Stimulated activated CD4-positive, alpha-beta T cell treated with anti-CD3 and anti-CD28 coated beads, Interleukin-4, amount 100 ng/mL, for 24 hours (primary cell): ENCODE measurements at places on chromosomes 5 and 9.

GRCh38 chr9:131594906-131595665 is 49.8 kb downstream of the PRRT1B start:
- DNase-seq = no peak

- no peak for DNase-seq
Measured at GRCh38 chr5:123751670-123752069, 239.7 kb downstream of the CSNK1G3 start.

- no peak for DNase-seq
Measured at GRCh38 chr5:151184316-151185042, 26.9 kb upstream of the ANXA6 start.

DNA sequence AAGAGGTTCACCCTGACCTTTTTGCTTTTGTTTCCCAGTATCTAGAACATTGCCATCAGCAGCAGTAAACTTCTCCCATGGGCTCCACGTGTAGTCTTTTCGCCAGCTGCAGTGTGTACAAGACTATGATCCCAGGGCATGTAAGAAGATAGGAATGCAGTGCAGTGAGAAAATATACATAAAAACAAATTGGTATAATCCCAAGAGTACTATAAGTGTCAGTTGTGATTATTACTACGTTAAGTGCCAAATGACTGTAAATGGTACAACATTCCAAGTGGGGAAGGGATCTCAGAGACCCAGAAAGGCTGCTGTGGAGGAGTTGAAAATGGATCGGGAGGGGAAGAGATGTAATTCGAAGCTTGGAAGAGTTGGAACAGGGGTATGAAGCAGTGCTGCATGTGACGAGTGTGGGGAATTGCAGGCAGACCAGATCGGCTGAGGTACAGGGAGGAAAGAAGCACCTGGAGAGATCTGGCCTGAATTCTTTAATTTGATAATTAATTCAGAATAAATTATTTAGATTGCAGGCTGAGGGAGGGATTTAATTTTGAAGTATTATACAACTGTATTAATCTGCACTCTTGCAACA is 95.1 kb downstream of the FBXL7 start:
- DNase-seq = no peak

DNA sequence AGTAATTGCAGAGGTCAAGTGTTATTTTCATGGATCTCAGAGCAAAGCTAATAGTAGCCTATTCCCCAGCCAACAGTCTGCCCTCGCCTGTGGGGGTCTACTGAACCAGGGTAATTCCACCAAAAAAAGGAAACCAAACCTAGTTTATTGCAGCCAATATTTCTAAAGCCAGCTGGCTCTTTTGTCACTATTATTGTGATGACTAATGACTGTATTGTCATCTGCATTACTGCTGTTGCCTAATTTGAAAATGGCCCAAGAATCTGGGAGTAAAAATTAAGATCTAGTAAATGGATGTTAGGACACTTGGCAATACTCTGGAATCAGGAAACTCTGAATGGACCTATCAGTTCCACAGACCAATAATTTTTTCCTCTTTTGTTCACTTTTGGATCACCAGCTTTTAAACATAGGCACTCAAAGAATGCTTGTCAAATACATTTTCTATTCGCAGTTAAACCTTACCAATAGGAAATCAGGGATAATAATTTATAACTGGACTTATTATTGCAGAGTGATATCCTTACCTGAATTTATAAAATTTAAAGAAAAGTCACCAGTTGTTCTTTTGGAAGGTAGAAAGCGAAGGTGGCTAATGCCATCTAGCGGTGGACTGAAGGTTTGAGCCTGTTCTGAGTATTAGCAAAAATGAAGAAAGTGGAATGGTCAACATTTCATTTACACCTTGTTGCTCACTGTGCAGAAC is 69.2 kb downstream of the SYK start:
- DNase-seq = peak; percentile 47

GRCh38 chr5:38369692-38370091 is 111.3 kb downstream of the EGFLAM start:
- DNase-seq = no peak

DNA sequence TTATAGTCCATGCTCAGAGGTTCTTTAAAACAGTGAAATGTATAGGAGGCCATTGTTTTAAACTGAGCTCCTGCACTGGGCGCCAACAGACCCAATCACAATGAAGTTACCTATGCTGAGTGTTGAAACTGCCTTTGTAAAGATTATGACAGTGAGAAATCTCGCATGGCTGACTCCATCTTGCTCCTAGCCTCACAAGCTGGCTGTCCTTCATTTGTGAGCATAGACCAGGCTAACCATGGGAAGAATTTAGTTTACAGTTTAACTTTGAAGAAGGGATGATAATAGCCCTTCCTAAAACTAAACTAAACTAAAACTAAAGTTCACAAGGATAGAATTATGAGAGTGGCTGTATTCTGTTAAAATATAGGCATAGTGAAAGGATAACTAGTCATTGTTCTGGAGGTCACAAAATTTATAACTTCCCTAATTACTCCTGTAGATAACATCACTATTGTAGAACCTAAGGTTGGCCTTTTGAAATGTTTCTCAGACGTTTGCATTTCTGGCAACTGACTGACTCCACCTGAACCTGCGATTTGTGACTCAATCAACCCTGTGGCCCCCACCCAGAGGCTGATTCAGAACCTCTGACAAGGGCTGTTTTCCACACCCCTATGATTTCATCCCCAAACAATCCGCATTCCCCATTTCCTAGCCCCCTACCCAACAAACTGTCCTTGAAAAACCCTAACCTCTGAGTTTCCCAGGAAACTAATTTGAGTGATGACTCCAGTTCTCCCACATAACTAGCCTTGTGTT is 59.1 kb downstream of the HMHB1 start:
- DNase-seq = no peak

DNA sequence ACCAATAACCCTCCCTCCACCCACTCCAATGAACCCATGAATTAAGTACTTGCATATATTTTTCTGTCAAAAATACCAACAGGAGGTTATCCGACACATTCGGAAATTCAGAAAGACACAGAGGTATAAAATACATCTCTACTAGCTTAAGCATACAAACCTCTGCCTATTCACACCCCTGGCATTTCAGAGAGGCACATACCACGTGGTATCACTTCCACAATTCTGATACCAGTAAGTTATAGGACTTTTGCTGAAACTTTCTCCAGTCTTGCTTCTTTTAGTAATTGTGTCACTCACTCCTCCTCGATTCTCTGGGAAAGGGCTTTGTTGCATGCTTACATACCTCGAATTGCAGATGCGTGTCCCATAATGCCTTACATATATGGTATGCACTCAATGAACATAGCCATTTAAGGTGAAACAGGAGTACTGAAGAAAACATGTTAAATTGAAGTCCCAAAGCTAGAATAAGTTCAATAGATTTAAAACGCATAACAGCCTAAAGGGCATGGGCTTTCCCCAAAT is 58.1 kb downstream of the TLE1 start:
- DNase-seq = no peak

GRCh38 chr5:91101600-91102379 is 281.3 kb downstream of the ARRDC3 start:
- peak; percentile 60 for DNase-seq

DNA sequence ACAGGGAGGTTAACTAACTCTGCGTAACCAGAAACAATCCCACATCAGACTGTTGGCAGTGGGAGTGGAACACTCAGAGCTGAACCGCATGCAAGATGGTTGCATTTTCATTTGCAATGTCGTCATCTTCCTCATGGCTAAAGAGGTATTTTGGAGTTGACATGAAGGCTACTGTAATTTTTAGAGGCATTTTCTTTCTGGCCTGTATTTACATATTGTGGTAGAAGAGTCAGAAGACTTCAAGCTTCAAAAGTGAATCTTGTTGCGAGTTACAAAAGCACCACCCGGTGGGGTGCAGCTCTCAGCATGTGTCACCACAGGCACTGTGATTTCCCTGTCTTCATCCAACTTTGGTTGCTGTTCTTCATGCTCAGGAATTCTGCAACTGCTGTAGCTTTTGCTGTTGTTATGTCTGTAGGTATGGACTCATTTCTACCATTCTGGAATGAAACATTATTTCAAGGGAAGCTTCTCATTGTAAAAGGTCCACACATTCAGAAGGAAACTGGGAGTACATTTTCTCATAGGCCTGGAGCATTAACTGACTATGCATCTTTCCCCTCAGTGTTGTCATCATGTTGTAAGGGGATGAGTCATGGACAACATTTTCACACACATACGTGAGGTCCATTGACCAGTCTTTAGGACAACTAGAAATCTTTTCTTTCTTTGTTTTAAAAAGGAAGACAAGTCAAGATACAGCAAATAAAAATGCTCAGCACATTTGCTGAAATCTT is 35.4 kb upstream of the GDNF start:
- DNase-seq = no peak

DNA sequence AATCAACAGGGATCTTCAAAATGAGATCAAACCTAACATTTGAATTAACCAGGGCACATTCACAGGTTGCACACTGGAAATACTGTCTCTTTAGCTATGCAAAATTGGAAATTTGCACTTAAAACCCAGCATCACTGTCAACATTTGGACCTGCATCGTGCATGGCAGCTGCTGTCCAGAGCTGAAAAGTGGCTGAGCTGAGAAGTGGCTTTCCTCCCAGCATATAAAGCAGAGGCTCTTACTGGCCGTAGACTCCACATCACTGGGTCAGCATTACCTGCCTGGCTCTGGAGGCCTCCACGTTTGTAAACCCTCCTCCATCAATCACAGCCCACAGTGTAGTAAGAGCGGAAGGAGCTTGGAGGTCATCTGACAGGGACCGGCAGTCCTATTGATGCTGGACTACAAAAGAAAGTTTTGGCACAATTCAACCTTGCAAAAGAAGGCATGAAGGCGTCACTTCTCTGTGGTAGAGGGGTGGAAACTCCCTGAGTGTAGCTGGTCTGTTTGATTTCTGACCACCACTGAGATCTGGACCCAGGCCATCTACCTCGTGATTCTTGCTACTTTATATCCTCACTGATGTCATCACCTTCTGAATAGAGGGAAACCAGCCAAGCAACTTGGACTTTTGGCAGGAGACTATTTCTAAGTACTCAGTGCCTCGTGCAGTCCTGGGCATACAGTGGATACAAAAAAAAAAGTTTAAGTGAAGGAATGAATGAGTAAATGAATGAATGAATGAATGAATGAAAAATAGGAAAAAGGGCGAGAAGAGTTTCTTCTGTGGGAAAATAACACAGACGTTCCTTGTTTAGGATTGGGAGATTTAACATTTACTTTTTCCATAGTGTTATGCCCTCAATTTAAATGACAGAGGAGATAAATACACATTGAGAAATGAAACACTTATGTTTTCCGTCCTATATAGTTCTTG is 14.8 kb downstream of the RASEF start:
- DNase-seq = no peak

- no peak for DNase-seq
Measured at GRCh38 chr9:135994501-135995192, 33.5 kb upstream of the UBAC1 start.

- DNase-seq = no peak
Measured at GRCh38 chr9:131429121-131430012, 35.5 kb downstream of the PRRC2B start.

DNA sequence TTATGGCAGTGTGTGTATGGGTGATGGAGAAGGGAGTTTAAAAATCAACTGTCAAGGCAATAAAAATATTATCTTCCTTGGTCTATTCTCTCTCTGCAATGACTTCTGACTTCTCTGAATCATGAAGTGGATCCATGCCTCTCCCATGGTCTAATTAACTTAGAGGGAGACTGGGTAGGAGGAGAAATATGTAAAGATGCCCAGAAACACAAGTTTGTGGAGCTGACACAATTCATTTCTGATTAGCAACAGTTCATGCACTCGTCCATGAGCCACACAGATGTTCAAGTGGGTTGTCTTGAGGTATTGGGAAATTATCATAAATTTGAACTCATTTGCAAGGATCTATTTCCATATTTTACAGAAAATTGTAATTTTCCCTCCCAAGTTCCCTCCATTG is 38.1 kb downstream of the INSYN2B start:
- no peak for DNase-seq

DNA sequence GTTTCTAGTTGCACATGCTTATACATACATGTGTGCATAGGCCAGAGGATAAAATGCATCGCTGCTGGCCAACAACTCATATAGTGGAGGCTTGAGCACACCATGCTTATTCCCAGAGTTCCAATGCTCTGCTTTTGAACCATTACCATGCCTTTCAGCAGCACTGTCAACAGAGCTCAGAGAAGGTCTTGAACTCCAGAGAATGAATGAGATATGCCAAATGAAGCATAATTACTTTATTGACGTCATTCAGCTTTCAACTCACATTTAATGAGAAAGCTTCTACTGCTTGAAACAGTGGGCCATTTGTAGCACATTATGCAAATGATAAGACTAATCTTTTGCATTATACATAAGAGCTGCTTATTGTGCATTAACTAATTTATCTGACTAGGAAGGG is 765.3 kb upstream of the GRAMD2B start:
- DNase-seq = no peak

DNA sequence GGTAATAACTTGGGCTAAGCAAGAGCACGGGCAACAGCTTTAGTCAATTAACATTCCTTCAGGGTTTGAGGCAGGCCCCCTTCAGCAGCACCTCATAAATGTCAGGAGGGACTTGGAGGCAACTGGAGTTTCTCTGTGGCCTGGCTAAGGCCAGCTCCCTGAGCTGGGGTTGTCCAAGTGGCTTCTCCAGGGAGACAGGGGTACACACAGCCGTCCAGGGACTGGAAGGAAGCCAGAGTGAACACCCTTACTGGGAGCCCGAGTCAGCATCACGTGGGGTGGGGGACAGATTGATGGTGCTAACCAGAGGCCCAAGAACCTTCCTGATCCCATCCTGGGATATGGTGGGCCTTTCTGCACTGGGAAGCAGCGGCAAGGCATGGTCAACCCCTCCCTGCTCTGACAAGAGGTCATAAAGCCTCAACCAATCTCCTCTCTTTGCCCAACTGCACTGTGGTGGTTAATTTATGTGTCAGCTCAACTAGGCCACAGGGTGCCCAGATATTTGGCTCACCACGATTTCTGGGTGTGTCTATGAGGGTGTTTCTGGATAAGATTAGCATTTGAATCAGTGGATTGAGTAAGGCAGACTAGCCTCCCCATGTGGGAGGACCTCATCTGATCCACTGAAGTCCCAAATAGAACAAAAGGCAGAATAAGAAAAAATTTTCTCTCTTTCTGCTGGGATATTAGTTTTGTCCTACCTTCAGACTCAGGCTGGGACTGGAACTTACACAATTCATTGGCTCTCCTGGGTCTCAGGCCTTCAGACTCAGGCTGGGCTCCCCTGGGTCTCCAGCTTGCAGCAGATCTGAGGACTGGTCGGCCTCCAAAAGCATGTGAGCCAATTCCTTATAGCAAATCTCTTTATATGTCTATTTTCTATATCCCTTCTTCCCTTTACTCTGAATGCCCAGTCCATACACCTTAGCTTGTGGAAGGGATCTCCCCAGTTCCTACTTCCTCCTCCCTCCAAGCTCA is 127.2 kb upstream of the LARP1 start:
- DNase-seq = no peak
